ENCODE measurements at places on chromosomes 3 and 15.
A peak's percentile ranks its signal among the peaks of the same experiment; 100 is the strongest.

GRCh38 chr3:169558371-169558770 lies 105.1 kb downstream of the MECOM start:
- peak; percentile 63 for DNase-seq

DNA sequence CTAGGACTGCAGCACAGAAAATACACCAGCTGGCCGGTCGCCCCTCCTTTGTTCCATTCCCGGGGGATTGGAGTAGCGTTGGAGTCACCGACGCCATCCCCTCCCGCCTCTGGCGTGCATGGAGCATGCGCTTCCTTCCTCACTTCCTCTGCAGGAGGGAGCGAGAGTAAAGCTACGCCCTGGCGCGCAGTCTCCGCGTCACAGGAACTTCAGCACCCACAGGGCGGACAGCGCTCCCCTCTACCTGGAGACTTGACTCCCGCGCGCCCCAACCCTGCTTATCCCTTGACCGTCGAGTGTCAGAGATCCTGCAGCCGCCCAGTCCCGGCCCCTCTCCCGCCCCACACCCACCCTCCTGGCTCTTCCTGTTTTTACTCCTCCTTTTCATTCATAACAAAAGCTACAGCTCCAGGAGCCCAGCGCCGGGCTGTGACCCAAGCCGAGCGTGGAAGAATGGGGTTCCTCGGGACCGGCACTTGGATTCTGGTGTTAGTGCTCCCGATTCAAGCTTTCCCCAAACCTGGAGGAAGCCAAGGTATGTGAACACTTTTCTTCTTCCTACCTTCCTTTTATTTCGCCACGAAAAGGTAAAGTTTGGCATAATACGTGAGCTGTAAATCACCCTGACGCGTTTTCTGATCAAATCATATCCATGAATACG lies at the start of gene SCG3:
TSS of gene SCG3 (plus strand) at position 201 of the 661 bp plus-strand sequence. CDS start at position 454, 253 bp downstream.
- peak; percentile 87 for DNase-seq

GRCh38 chr3:73604451-73604850 lies 20.3 kb downstream of the PDZRN3 start:
- no peak for DNase-seq

DNA sequence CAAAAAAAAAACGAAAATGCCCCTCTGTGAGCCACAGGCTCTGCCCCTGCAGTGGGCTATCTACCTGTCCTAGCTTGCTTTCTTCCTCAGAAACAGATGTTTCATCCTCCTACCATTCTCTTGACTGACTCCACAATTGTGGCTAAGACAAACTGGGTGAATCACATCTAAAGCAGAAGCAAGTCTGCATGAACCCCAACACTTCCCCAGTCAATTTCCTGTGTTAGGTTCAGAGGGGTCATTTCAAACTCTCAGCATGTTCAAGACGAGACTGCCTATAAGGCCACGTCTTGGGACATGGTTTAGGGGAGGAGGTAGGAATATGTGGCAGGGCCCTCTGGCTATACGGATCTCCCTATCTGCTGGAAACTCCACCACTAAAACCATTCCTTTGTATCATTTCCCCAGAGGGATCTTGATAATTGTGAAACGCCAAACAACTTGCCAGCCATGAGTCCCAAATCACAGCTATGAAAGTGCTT lies 28.6 kb upstream of the ANKDD1A start:
- no peak for DNase-seq

- no peak for DNase-seq
Observed at GRCh38 chr15:96230526-96231181, 99.8 kb upstream of the NR2F2 start.

- peak; percentile 53 for DNase-seq
Observed at GRCh38 chr15:26773067-26773877, 406 bp upstream of the GABRB3 start.

DNA sequence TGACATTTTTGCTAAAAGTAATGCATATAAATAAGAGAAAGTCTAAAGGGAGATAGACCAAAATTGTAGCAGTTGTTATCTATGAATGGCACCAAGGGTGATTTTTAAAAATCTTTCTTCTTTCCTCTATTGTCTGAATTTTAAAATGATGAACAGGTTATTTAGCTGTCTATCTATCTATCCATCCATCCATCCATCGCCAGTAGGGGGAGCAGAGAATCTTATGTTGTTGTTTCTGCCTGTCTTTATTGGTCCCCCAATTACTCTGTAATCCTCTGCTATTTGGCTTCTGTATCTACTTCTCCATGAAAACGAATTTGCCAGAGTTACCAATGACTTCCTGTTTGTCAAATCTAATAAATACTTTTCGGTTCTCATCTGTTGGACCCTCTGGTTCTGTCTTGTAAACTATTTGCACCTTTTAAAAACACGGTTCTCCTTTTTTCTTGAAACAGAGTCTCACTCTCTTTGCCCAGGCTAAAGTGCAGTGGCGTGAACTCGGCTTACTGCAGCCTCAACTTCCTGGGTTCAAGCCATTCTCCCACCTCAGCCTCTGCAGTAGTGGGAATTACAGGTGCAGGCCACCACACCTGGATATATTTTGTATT lies 86.0 kb downstream of the ECT2 start:
- peak; percentile 74 for DNase-seq

DNA sequence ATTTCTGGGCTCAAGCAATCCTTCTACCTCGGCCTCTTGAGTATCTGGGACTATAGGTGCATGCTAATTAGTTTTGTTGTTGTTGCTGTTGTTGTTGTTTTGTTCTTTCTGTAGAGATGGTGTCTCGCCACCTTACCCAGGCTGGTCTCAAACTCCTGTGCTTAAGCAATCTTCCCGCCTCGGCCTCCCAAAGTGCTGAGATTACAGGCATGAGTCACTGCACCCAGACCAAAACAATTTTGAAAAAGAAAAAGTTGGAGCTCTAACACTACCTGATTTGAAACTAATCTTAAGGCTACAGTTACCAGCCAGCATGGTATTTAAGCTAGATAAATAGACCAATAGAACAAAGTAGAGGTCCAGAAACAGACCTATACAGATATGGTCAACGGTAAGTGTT lies 29.8 kb downstream of the KPNA1 start:
- no peak for DNase-seq

GRCh38 chr15:92900731-92901071 lies 577 bp downstream of the CHD2 start:
- no peak for DNase-seq

DNA sequence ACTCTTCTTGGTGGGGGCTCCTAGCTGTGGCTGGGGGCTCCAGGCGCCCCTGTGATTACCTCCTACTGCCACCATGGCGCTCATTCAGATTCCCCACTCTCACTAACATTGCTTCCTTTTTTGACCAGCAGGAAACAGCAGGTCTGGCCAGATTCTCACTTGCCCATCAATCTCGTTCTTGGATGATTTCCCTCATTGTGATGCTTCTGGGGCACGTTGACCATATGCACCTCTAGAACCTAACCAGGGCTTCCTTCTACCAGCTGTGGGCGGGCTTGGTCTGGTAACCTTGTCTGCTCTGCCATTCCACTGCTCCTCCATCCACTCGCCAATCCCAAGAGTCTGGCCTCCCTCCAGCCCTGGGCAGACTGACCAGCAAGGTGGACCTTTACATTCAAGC lies 35.9 kb upstream of the PTPN23 start:
- DNase-seq: no peak

GRCh38 chr15:76108021-76108723 lies 48.4 kb downstream of the TMEM266 start:
- DNase-seq: no peak

- peak; percentile 80 for DNase-seq
Observed at GRCh38 chr3:71423151-71423906, 160.2 kb downstream of the FOXP1 start.

- DNase-seq: peak; percentile 55
Observed at GRCh38 chr3:123660900-123661299, 76.0 kb upstream of the HACD2 start.

- DNase-seq: no peak
Observed at GRCh38 chr3:59326246-59327024, 276.6 kb upstream of the CFAP20DC start.

DNA sequence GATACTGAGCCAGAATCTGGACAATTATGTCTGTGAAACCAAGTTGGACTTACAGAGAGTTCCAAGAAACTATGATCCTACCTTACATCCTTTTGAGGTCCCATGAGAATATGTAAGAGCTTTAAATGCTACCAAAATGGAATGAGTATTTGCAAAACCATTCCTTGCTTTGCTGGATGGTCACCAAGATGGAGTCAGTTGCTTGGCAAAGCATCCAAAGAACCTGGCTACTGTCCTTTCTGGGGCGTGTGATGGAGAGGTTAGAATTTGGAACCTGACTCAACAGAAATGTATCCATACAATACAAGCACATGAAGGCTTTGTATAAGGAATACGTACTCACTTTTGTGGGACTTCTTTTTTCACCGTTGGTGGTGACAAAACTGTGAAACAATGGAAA lies 36.2 kb downstream of the AP4E1 start:
- no peak for DNase-seq

GRCh38 chr3:31714495-31715280 lies 182.0 kb downstream of the STT3B start:
- no peak for DNase-seq

DNA sequence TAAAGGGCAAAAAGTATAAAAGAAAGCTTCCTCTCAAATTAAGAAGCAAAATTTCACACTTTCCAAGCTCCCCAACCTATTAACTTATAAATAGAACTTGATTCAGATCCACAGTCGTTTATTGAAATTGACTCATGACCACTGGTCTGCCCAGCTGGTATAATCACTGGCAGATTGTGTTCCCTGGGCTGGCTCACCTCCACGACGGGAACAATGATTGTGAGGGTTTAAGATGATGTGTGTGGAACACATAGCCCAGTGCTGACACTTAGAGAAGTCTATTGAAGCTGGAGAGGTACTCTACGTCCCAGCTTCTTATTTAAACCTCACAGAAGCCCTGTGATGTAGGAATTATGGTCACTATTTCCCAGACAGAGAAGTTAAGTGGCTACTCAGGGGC lies 90.4 kb downstream of the MB21D2 start:
- DNase-seq: no peak

- DNase-seq: no peak
Observed at GRCh38 chr3:73885862-73886261, 261.1 kb upstream of the PDZRN3 start.

DNA sequence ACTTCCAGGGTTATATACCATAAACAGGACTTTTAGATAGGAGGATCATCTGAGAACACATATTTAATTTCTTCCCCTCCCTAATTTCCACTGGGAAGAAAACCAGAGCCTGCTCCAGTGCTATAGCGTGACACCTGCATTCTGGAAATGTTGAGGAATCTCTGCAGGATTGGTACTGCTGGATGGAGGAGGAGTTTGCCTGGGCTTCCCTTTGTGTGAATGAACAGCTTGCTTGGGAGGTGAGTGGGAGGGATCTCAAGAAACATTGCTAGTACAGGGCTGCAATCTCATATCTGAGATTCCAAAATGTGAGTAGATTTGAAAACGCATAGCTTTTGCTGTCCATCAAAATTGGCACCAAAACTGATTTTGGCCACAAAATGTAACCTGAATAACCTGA lies 295.9 kb upstream of the RGMA start:
- DNase-seq: no peak

- DNase-seq: no peak
Observed at GRCh38 chr3:15266510-15267376, 60.7 kb downstream of the CAPN7 start.

DNA sequence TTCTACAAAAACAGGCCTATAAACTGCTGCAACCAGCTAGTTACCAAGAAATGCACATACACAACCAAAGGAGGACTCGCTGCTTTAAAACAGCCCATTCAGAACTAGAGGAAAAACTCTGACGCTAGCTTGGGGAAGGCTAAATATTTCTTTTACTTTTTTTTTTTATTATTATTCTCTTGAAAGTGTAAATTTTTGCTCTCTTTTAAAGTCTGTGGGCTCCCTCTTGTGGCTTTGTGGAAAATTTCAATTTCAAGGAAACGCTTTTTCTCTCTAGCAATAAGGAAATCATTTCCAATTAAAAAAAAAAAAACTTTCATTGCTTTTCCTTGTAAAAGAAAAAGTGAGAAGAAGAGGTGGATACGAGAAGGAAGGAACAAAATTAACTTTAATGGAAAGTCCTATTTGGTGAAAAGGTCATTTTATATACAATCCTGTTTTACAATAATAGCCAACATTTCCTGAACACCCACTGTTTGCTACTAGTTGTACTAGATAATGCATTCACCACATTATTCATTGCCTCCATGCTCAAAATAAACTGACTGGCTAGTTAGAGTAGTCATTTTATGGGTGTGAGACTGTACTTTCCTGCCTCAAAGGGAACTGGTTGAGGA lies 51.2 kb upstream of the SAMMSON start:
- no peak for DNase-seq

DNA sequence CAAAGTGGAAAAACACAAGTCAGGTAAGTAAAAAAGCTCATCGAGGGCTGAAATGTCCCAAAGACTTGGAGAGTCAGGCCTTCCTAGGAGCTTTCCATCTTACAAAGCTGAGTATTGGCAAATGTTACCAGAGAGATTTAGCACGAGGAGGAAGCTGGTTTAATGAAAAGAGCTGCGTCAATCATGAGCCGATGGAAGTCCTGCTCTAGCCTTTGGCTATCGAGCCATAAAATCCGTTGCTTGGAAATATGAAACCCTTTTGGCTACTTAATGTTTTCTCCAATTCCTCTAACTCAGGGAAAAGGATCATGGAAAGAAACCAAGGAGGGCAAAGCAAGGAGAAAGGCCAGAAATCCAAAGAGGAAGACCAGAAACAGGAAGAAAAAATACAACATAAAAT lies 1074.6 kb downstream of the FHIT start:
- no peak for DNase-seq

- DNase-seq: no peak
Observed at GRCh38 chr3:7962301-7962700, 539.3 kb upstream of the LMCD1 start.

- DNase-seq: no peak
Observed at GRCh38 chr15:70240082-70240481, 142.4 kb upstream of the TLE3 start.

DNA sequence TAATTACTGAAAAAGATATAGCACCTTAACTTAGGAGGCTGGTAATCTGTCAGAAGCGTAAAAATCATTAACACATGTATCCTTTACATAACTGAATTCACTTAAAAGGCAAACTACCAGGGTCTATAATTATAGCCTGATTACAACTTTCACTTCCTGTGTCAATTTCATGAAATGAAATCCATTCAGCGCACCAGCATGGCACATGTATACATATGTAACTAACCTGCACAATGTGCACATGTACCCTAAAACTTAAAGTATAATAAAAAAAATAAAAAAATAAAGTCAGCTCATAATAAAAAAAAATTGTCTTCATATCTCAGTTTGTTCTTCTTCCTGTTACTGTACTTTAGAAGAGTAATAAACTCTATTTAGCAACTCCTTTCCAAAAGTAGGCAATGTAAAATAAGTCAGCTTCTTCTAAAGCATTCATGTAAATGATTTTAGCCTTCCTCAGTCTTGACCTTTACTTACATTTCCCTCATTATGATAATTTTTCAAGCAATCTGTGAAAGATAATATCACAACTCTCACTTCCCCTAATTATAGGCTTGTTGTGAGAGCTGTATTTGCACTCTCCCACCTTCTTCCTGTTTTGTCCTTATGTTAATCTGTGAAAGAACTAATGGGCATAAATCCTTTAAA lies 50.1 kb downstream of the KBTBD8 start:
- DNase-seq: no peak

- DNase-seq: peak; percentile 50
Observed at GRCh38 chr15:99755692-99756409, 22.6 kb upstream of the LYSMD4 start.
